Thymus (tissue), 14 donors: ENCODE measurements at places on chromosomes 6 and 20. TPM values are rescaled to one million over a fixed set of nuclear protein-coding genes. Genes with fewer than 3 reads are reported as not detected.
A peak's percentile ranks its signal among the peaks of the same experiment; 100 is the strongest.

The PRR18 gene
- 0.09 TPM for polyA plus RNA-seq

The BCAS1 gene
- polyA plus RNA-seq: 1.5 TPM

The APOBEC2 gene
- 7.0 TPM for polyA plus RNA-seq

The MRAP2 gene
- 1.3 TPM for polyA plus RNA-seq

The MEI4 gene
- polyA plus RNA-seq: 0.05 TPM

The KCNB1 gene
- 0.55 TPM for polyA plus RNA-seq

DNA sequence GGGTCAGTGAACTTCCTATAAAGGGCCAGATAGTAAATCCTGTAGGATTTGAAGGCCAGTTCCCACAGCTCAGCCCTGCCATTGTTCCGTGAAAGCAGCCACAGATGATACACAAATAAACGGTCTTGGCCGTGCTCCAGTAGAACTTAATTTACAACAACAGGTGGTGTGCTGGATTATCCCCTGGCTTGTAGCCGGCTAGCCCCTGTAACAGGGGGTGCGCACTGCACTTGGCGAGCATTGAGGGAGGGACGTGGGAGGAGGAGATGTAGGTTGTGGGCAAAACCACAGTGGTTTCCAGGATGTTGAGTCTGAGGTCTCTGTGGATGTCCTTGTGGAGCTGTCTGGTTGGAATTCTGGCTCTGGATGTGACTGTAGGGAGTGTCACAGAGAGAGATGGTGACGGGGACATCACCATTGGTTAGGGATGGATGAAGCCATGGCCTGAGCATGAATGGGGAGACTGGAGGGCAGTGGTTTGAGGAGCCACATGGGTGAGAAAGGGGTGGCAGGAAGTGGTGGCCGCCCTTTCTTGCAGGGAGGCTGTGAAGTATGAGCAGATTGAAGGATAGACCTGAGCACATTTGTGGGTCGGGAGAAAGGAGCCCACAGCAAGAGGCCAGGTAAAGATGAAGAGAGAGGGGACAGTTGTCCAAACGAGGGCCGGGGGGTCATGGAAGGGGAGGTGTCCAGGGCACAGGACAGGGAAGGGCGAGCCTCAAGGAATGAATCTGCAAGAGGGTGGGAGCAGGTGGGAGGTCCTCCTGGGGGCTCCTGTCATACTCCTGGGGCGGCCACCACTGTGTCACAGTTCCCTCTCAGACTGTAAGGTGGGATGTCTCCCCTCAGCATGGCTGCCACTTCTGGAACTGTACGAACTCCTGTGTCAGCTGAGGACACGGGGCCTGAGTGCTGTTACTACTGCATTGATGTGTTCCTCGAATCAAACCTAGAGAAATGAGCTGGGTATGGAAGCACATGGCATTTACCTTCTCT, 53.6 kb downstream of the CDH26 start:
- no peaks in the 10 kb centered on the region for H3K36me3 ChIP-seq
- no peak overlapping the region for H3K27ac ChIP-seq
- no peak overlapping the region for H3K4me3 ChIP-seq
- H3K27me3 ChIP-seq: no peaks in the 10 kb centered on the region
- no peak for DNase-seq

- peaks cover 5% of the 10 kb centered on the region for H3K36me3 ChIP-seq
- H3K27ac ChIP-seq: peak overlapping the region; percentile 59
- peaks cover 40% of the 10 kb centered on the region for H3K4me1 ChIP-seq
- no peak overlapping the region for H3K4me3 ChIP-seq
- DNase-seq: no peak
These were observed 8.9 kb upstream of the DDR1 start for GRCh38 chr6:30875244-30876038.

- H3K36me3 ChIP-seq: no peaks in the 10 kb centered on the region
- no peak overlapping the region for H3K27ac ChIP-seq
- H3K4me3 ChIP-seq: no peak overlapping the region
- H3K27me3 ChIP-seq: no peaks in the 10 kb centered on the region
These were observed 73.0 kb upstream of the HMGN3 start for GRCh38 chr6:79307321-79308036.

DNA sequence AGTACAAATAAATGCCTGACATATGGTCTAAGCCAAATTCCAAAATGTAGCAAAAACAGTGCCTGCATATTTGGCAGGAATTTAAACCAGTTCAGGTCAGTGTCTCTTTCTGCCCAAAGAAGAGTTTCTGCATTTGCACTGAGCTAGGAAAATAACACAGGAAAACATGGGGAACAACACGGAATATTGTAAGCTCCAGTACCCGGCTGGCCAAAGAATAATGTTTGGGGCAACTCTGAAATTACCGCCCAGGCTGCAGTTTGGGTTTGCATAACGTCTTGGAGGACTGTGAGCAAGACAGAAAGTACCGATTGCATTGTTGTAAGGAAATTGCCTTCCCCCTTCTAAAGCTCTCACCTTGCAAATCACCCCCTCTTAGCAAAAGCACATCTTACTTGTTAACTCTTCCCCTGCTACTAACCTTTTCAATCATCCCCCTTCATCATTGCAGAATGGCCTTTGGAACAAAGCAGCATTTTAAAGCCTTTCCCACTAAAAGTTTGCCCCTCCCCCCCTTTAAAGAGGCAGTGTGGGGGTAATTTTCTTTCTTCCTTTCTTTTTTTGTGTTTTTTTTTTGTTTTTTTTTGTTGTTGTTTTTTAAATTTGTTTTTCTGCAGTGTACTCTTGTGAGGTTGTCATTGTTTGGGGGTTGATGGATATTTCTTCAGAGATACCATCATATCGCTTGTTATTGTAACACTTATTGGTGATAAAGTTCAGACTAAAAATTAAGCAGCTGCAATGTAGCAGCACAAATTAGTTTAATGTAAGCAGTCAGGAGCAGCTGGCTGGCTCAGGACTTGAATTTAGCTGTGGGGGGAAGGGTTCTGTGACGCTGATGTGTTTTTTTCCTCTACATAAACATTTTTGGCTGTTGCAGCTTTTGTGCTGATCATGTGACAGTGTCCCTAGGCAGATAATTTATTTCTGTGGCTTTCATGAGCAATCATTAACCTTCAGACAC, 100.0 kb upstream of the CITED2 start:
- H3K4me1 ChIP-seq: peaks cover 6% of the 10 kb centered on the region
- H3K36me3 ChIP-seq: no peaks in the 10 kb centered on the region
- no peak overlapping the region for H3K4me3 ChIP-seq
- no peak overlapping the region for H3K27ac ChIP-seq

DNA sequence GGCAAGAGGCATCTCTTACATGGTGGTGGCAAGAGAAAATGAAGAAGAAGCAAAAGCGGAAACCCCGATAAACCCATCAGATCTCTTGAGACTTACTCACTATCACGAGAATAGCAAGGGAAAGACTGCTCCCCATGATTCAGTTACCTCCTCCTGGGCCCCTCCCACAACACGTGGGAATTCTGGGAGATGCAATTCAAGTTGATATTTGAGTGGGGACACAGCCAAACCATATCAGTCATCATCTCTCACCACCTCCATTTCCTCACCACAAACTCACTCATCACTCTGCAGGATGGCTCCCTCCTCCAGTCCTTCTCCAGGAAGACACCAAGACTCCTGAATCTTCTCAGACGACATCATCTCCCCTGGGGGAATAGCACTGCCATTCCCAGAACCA, 25.8 kb upstream of the SLC16A10 start:
- H3K4me1 ChIP-seq: peaks cover 11% of the 10 kb centered on the region
- no peak for DNase-seq
- peaks cover 2% of the 10 kb centered on the region for H3K36me3 ChIP-seq
- H3K27me3 ChIP-seq: no peaks in the 10 kb centered on the region

- no peak overlapping the region for H3K4me3 ChIP-seq
- H3K27ac ChIP-seq: no peak overlapping the region
- DNase-seq: no peak
- no peaks in the 10 kb centered on the region for H3K27me3 ChIP-seq
- H3K36me3 ChIP-seq: no peaks in the 10 kb centered on the region
These were observed 41.8 kb upstream of the SAYSD1 start for GRCh38 chr6:39156801-39157200.

- H3K4me3 ChIP-seq: no peak overlapping the region
- H3K27me3 ChIP-seq: no peaks in the 10 kb centered on the region
- no peaks in the 10 kb centered on the region for H3K4me1 ChIP-seq
These were observed 7.0 kb downstream of the CEP250 start for GRCh38 chr20:35462351-35462750.

DNA sequence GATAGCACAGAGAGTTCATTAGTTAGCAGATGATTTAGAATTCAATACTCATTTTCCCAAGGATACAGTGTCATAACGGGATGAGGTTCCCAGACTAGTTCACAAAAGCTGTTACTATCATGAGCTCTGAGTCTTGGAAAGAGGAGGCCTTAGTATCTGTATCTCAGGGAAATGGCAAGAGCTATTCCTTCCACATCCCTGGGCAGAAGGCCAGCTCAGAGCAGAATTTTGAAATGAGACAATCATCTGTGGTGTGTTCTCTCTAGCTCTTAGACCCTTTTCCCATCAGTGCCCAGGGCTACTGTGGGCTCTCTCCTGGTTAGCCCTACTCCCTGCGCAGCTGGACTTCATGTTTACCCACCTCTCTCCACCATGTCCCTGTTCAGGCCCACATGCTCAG, 64.5 kb downstream of the JAG1 start:
- no peak for DNase-seq
- H3K36me3 ChIP-seq: no peaks in the 10 kb centered on the region
- H3K4me1 ChIP-seq: no peaks in the 10 kb centered on the region
- H3K27me3 ChIP-seq: no peaks in the 10 kb centered on the region
- H3K4me3 ChIP-seq: no peak overlapping the region
- H3K27ac ChIP-seq: no peak overlapping the region

DNA sequence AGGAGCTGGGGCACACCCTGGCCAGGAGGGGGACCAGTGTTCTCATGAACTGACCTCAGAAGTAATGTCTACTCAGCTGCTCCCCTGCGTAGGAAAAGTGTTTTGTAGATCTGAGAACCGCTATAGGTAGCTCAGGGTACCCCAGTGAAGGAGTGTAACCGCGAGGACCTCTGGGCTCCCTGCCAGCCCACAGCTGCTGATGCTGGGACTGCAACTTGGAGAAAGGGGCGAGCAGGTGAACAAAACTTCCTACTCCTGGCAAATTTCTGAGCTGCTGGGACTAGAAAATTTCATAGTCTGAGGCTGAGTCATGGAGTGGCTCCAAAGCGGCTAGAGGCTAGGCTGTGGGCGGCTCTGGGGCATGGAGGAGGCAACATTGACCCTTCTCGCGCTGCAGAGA, 51.9 kb downstream of the PYGB start:
- H3K4me1 ChIP-seq: peaks cover 8% of the 10 kb centered on the region
- no peak for DNase-seq
- H3K36me3 ChIP-seq: peaks cover 26% of the 10 kb centered on the region
- H3K27me3 ChIP-seq: no peaks in the 10 kb centered on the region
- H3K27ac ChIP-seq: no peak overlapping the region

DNA sequence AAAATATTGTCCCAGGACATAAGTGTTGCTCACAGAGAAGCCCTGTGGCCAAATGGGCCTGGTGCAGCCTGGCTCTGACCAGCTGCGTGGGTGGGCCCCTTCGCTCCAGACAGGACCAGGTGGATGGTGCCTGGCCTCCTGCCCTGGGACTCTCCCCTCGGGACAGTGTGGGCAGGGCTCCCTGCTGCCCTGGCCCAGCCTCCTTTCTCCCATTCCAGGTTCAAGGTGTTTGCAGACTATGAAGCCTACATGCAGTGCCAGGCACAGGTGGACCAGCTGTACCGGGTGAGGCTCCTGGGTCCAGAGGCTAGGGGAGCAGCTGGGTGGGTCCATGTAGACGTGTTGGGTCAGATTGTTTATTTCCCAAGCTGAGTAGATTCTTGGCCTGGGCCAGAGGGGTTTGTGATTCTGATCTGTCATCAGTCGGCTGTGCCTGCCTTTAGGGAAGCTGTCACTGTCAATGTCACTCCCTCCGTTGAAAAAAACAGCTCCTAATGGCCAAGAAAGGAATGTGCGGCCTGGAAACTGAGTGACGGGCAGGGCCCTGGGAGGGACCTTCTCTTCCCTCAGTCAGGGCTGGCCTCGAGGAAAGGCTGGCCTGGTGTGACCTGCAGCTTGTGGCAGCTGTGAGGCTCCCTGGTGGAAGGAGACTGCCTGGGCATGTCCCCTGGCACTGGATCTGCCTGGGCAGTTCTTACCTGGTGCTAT, 47.7 kb downstream of the PYGB start:
- H3K27me3 ChIP-seq: no peaks in the 10 kb centered on the region
- H3K27ac ChIP-seq: no peak overlapping the region
- peaks cover 4% of the 10 kb centered on the region for H3K4me1 ChIP-seq

- peaks cover 10% of the 10 kb centered on the region for H3K4me1 ChIP-seq
- H3K36me3 ChIP-seq: no peaks in the 10 kb centered on the region
- H3K4me3 ChIP-seq: no peak overlapping the region
- no peaks in the 10 kb centered on the region for H3K27me3 ChIP-seq
- no peak for DNase-seq
These were observed 114.7 kb upstream of the BACH2 start for GRCh38 chr6:90411292-90411781.

- H3K4me1 ChIP-seq: no peaks in the 10 kb centered on the region
- no peak for DNase-seq
- H3K4me3 ChIP-seq: no peak overlapping the region
- H3K27me3 ChIP-seq: no peaks in the 10 kb centered on the region
These were observed 231.0 kb downstream of the HIVEP2 start for GRCh38 chr6:142713959-142714358.

GRCh38 chr20:46787991-46788762, 78.7 kb downstream of the SLC2A10 start:
- H3K4me3 ChIP-seq: no peak overlapping the region
- no peaks in the 10 kb centered on the region for H3K27me3 ChIP-seq
- no peak for DNase-seq
- no peaks in the 10 kb centered on the region for H3K36me3 ChIP-seq

DNA sequence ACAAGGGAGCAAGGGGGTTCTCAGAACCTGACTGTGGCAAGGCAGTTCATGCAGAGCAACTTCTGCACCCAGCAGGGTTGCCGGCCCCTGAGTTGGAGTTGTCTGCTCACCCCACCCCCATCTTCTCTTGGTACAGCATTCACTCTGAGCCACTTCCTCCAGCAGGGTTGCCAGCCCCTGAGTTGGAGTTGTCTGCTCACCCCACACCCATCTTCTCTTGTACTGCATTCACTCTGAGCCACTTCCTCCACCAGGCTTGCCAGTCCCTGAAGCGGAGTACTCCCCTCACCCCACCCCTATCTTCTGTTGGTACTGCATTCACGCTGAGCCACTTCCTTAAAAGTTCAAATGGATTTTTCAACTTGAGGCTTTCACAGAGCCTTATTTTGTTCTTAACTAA, 79.7 kb upstream of the SYNDIG1 start:
- H3K4me3 ChIP-seq: no peak overlapping the region
- DNase-seq: peak; percentile 86
- H3K27me3 ChIP-seq: no peaks in the 10 kb centered on the region
- H3K4me1 ChIP-seq: peaks cover 20% of the 10 kb centered on the region

GRCh38 chr6:101396548-101397173, 3.2 kb downstream of the GRIK2 start:
- H3K4me3 ChIP-seq: no peak overlapping the region
- peak; percentile 28 for DNase-seq
- peaks cover 50% of the 10 kb centered on the region for H3K27me3 ChIP-seq
- no peak overlapping the region for H3K27ac ChIP-seq

GRCh38 chr6:40457261-40457660, 129.9 kb downstream of the LRFN2 start:
- H3K4me3 ChIP-seq: no peak overlapping the region
- H3K27me3 ChIP-seq: no peaks in the 10 kb centered on the region
- no peak overlapping the region for H3K27ac ChIP-seq

- H3K27me3 ChIP-seq: no peaks in the 10 kb centered on the region
- DNase-seq: no peak
- H3K4me1 ChIP-seq: peaks cover 29% of the 10 kb centered on the region
- H3K4me3 ChIP-seq: no peak overlapping the region
These were observed 105.8 kb downstream of the SCML4 start for GRCh38 chr6:107718341-107718740.
